ENCODE measurements at places on chromosomes 6 and 20. TPM values are rescaled to one million over a fixed set of nuclear protein-coding genes. Genes with fewer than 3 reads are reported as not detected.

TFAP2D gene
- not detected for polyA plus RNA-seq

CLDN20 gene
- 0.05 TPM for polyA plus RNA-seq

DPPA5 gene
- not detected for polyA plus RNA-seq

LYRM4 gene
- 31.9 TPM for polyA plus RNA-seq

SLC23A2 gene
- polyA plus RNA-seq: 12.1 TPM

ESR1 gene
- polyA plus RNA-seq: 0.35 TPM

RAD21L1 gene
- 0.16 TPM for polyA plus RNA-seq

UTRN gene
- polyA plus RNA-seq: 43.9 TPM

PRKN gene
- polyA plus RNA-seq: 0.70 TPM

VGLL2 gene
- not detected for polyA plus RNA-seq

SMIM26 gene
- polyA plus RNA-seq: 81.8 TPM

TPMT gene
- polyA plus RNA-seq: 30.5 TPM

CCNC gene
- polyA plus RNA-seq: 39.9 TPM

BEND6 gene
- polyA plus RNA-seq: 9.7 TPM

FOXA2 gene
- polyA plus RNA-seq: not detected

MCCD1 gene
- polyA plus RNA-seq: not detected

SLC17A2 gene
- polyA plus RNA-seq: not detected

SRF gene
- 29.5 TPM for polyA plus RNA-seq

PLCB1 gene
- 23.3 TPM for polyA plus RNA-seq

FUT9 gene
- polyA plus RNA-seq: not detected

CLPSL1 gene
- polyA plus RNA-seq: not detected

TMEM217 gene
- polyA plus RNA-seq: 3.0 TPM

PSORS1C2 gene
- not detected for polyA plus RNA-seq

PI3 gene
- polyA plus RNA-seq: not detected

CLVS2 gene
- polyA plus RNA-seq: not detected

TMEM14A gene
- polyA plus RNA-seq: 41.6 TPM

RAB44 gene
- polyA plus RNA-seq: 0.03 TPM

GHRH gene
- polyA plus RNA-seq: not detected

RAET1G gene
- polyA plus RNA-seq: 8.9 TPM

KCNS1 gene
- 0.24 TPM for polyA plus RNA-seq

HLA-DQB1 gene
- polyA plus RNA-seq: not detected

SLC35D3 gene
- not detected for polyA plus RNA-seq

VAPB gene
- 38.7 TPM for polyA plus RNA-seq

BTBD9 gene
- 5.2 TPM for polyA plus RNA-seq

CEP85L gene
- 6.4 TPM for polyA plus RNA-seq

C6orf52 gene
- 1.1 TPM for polyA plus RNA-seq

PTK7 gene
- polyA plus RNA-seq: 149 TPM

PI16 gene
- 0.67 TPM for polyA plus RNA-seq

LINC00237 gene
- polyA plus RNA-seq: not detected

LHFPL5 gene
- polyA plus RNA-seq: not detected

TOX2 gene
- 14.8 TPM for polyA plus RNA-seq

OXT gene
- not detected for polyA plus RNA-seq

HFE gene
- polyA plus RNA-seq: 22.1 TPM

GPLD1 gene
- 0.01 TPM for polyA plus RNA-seq

OPN5 gene
- polyA plus RNA-seq: not detected

PDYN gene
- polyA plus RNA-seq: not detected

PAQR8 gene
- 4.3 TPM for polyA plus RNA-seq

ISM1 gene
- 0.15 TPM for polyA plus RNA-seq

SHLD1 gene
- polyA plus RNA-seq: 4.2 TPM

SDCBP2 gene
- polyA plus RNA-seq: 0.78 TPM

PROKR2 gene
- not detected for polyA plus RNA-seq

ZNF165 gene
- polyA plus RNA-seq: 0.23 TPM

PHACTR3 gene
- polyA plus RNA-seq: not detected
